Left lobe of liver (tissue), 2 donors: ENCODE measurements at places on chromosomes 3 and 15. TPM values are rescaled to one million over a fixed set of nuclear protein-coding genes. Genes with fewer than 3 reads are reported as not detected.

The FEZF2 gene
- not detected for total RNA-seq

- no peak for DNase-seq
Measured at GRCh38 chr15:85011160-85011571, 29.5 kb downstream of the PDE8A start.

DNA sequence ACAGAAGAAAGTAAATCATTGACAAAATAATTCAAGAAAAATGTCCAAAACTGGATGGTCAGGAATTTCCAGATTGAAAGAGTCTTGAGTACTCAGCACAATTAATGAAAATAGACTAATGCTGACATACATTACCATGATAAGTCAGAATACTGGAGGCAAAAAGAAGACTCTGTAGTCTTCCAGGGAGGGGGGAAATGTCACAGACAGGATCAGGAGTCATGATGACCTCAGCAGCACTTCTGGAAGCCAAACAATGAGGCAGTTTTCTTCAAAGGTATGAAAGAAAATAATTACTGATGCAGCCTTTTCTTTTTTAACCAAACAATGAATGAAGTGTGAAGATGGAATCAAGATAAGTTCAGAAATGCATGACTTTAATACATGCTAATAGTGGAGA is 30.1 kb upstream of the SLC22A13 start:
- DNase-seq, result no peak

GRCh38 chr15:60052796-60053195 is 48.7 kb downstream of the FOXB1 start:
- DNase-seq, result no peak

The CD86 gene
- 1.4 TPM for total RNA-seq

DNA sequence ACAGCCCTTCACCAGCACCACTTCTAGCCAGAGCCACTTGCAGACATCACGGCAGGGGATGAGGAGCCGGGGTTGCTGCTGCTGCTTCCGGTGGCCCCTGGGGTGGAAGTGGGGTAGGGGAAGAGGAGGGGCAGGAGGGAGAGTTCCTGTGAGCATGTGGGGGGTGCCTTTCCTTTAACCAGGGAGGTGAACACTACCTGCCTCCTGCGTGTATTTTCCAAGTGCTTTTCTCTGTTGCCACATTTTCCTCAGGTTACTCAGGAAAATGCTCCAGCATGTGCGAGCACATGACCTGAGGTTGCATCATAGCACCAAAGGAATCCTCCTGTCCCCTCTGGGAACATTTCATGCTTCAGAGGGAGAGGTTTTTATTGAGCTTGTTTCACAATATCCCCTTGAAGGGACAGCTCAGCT is 12.2 kb upstream of the SACM1L start:
- DNase-seq, result peak; percentile 69

GRCh38 chr3:51794206-51794605 is 15.2 kb upstream of the IQCF6 start:
- no peak for DNase-seq

The ISY1 gene
- total RNA-seq, result 8.5 TPM

DNA sequence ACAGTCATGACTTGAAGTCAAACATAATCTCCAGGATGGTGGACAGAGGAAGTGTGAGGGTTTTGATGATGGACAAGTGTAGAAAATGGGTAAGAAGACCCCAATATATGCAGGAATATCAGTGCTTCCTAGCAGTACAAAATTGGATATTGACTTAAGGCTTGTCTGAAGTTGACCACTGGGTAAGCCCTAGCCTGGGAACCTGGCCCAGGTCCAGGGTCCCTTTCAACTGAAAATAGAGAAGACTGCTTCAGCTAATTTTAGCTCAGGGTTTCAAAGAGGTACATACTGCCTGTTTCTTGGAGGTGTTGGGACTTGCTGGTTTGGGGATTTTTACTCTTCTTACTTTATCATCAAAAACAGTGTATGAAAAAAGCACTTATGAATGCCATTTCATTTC is 4.7 kb downstream of the NR1D2 start:
- DNase-seq, result peak; percentile 52

DNA sequence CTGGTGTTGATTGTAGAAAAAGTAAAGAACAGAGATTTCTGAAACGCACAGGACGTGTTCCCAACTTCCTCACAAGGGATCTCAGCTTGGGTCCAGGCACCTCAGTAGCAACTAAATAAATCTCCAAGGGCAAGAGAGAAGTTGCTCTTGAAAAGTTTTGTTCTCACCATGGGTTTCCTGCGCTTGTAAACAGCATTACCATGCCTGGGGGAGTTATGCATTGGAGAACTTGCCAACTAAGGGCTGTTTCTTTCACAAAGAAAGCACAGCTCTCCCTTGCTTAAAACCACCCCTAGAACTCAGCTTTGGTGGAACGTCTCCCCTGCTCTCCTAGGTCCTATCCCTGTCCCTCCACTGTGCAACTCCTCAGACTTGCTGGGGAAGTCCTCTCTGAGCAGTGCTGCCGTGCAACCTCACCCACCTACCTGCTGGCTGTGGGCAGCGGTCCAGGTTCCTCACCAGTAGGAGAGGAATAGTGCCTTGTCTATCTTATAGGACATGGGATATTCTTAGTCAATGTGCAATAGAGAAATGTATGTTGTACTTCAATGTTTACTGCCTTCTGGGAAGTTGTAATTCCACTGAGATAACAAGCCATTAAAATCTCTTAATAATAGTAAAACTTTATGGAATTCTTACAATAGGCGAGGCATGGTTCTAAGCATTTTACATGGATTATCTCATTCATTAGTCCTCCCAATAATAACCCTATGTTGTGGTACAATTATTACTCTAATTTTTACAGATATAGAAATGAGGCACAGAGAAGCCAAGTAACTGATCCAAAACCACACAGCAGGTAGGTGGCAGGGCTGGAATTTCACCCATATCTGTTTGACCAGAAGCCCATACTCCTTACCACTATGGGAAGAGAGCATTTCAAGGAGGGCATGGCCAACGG is 51.5 kb downstream of the UMPS start:
- no peak for DNase-seq

The TEX55 gene
- not detected for total RNA-seq
